ENCODE measurements at places on chromosomes 5 and 9.

DNA sequence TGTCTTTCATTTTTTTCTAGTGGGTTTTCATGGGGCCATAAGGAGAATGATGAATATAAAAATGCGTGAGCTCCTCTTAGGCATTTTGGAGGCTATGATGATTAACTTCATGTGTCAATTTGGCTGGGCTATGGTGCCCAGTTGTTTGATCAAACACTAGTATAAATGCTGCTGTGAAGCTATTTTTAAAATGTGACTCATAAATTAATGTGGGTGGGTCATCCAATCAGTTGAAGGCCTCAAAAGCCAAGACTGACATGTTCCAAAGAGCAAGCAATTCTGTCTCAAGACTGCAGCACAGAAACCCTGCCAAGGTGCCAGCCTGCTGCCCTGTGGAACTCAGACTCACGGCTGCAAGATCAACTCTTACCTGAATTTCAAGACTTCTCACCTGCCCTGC, 24.4 kb upstream of the ICE1 start:
- no peak for DNase-seq

GRCh38 chr9:116733010-116733641, 46.0 kb downstream of the TRIM32 start:
- no peak for DNase-seq

DNA sequence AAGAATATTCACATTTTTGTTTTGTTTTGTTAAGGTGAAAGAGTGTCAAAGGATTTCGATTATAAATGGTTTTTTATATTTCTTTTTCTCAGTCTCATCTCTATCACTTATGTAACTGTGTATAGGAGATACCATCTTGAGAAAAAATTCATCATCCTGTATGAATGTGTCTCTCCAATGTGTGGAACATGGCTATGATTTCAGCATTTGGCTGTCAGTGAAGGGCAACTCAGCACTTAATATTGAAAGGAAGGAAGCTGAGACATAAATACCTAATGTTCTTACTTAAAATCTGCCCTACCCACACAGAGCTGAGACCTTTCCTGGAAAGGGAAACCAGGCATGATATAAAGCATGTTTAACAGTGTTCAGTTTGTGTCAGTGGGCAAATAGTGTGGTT, 474.2 kb upstream of the RIOK2 start:
- no peak for DNase-seq

DNA sequence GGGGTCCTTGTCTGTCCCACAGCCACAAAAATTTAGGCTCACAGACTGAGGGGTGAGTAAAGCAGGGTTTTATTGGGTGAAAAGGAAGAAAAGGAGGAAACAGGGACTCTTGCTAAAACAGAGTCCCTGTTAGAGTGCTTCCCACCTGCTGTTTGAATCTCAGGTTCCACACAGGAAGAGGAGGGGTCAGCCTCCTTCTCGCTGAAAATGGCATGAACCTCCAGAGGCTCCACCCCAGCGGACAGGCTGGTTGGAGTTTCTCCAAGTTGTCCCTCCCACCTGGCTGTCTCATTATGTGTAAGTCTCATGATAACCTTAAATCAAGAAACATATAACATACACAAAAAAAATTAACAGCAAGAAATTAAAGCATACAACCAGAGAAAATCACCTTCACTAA, 28.3 kb upstream of the UHRF2 start:
- no peak for DNase-seq

GRCh38 chr5:176413709-176414191, 2.6 kb downstream of the CLTB start:
- DNase-seq: no peak

DNA sequence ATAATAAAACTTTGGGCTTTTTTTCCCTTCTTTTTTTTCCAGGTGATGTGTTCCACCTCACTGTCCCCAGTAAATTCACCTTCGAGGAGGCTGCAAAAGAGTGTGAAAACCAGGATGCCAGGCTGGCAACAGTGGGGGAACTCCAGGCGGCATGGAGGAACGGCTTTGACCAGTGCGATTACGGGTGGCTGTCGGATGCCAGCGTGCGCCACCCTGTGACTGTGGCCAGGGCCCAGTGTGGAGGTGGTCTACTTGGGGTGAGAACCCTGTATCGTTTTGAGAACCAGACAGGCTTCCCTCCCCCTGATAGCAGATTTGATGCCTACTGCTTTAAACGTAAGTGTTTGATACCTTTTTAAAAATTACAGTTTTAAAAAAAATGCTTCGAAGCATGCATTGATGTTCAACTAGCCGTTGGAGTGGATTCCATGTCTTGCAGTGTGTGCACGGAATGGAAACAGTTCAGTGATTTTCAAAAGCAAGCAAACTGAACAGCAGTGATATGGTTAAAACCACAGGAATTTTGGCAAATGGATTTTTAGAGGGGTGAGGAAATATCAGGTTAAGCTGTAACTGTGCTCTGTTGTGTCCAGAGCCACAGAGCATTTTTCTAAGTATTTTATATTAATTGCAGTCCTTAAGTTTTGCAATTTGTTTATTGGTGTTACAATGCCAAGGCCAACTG, 40.7 kb downstream of the VCAN start:
- DNase-seq: no peak

DNA sequence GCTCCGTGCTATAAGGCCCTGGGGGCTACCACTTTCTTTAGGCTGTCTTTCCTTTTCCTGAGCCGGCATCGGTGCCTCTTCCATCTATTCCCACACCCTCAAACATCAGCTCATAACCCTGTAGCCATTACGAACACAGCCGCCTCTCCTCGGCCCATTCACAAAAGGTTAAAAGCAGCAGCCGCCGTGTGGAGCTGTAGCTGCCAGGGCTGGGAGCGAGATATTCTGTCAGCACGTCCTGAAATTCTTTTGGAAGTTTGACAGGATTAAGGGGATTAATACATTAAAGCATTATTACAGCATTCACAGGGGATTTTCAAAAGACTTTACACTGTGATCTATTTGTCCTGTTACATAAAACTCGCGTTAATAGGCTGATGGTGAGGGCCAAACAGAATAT, 428.2 kb downstream of the CDK5RAP2 start:
- DNase-seq: no peak

GRCh38 chr5:64746446-64746845, 22.0 kb downstream of the SREK1IP1 start:
- no peak for DNase-seq
